Activated B cell treated with CpG ODN at 0.5 μM for 24 hours (primary cell): ENCODE measurements at places on chromosomes 12 and 14.

DNA sequence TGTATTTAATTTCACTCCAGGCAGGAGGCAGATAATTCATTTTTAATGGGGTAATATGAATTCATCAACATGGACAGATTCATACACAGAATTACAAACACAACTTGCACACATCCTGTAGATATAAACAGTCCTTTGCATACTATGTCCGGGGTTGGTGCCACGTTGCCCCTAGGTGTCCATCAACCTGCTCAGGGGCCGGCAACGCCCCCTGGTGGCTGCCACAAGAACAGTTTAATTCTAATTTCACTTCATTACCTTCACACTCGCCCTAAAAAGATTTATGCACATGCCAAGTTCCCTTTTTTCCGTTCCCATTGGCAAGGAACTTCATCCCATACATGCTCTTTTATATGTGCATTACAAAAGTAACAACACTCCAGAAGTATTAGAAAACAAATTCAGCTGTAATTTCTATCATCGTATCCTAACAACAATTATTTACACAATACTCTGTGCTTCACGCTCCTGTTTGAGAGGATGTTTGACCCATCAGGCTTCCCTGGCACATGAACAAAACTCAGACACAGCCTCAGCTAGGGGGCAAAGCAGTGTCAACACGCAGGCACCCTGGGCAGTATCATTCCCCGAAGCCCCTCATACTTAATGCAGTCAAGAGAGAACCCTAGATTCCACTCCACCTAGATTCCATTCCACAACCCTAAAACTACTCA is 15.5 kb downstream of the MANSC1 start:
- DNase-seq: peak; percentile 41
- H3K4me1 ChIP-seq: peaks cover 9% of the 10 kb centered on the region
- H3K27ac ChIP-seq: no peak overlapping the region
- H3K4me3 ChIP-seq: no peak overlapping the region
- H3K36me3 ChIP-seq: no peaks in the 10 kb centered on the region

DNA sequence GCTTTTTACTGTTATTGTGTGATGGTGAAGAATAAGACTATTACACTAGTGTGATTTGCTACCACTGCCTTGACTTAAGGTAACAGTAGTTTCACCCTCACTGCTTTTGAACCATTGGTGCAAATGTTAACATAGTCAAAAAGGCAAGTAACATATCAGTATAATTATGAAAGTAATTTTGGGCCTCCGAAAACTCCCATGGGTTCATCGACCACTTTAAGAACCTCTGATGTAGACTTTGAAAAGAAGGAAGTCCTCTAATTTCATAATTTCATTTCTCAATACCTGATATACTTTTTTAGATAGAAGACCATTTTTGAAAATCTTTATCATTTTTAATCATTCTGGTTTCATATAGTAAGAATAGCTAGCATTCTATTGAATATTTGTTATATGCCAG is 57.7 kb downstream of the ETNK1 start:
- no peaks in the 10 kb centered on the region for H3K27me3 ChIP-seq
- no peak overlapping the region for H3K4me3 ChIP-seq
- no peak for DNase-seq
- H3K27ac ChIP-seq: no peak overlapping the region
- peaks cover 47% of the 10 kb centered on the region for H3K36me3 ChIP-seq
- H3K4me1 ChIP-seq: peaks cover 23% of the 10 kb centered on the region

DNA sequence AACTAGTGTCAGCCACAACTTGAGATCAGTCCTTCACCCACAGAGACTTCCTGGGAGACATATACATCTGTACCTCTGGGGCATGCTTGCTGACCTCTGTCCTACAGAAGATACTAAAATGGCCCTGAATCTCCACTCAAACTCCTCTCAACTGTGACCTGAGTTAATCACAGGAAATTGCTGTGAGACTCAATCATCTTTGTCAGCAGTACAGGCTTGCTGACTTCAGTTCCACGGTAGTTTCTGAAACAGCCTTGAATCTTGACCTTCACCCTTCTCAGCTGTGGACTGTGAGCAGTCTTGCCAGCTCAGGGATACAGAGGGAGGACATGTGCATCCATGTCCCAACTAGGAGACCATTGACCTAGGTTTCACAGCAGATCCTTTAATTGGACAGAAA is 1.4 kb upstream of the KLRC1 start:
- no peaks in the 10 kb centered on the region for H3K27me3 ChIP-seq
- no peak overlapping the region for H3K4me3 ChIP-seq
- no peaks in the 10 kb centered on the region for H3K4me1 ChIP-seq
- no peak for DNase-seq
- no peak overlapping the region for H3K27ac ChIP-seq

DNA sequence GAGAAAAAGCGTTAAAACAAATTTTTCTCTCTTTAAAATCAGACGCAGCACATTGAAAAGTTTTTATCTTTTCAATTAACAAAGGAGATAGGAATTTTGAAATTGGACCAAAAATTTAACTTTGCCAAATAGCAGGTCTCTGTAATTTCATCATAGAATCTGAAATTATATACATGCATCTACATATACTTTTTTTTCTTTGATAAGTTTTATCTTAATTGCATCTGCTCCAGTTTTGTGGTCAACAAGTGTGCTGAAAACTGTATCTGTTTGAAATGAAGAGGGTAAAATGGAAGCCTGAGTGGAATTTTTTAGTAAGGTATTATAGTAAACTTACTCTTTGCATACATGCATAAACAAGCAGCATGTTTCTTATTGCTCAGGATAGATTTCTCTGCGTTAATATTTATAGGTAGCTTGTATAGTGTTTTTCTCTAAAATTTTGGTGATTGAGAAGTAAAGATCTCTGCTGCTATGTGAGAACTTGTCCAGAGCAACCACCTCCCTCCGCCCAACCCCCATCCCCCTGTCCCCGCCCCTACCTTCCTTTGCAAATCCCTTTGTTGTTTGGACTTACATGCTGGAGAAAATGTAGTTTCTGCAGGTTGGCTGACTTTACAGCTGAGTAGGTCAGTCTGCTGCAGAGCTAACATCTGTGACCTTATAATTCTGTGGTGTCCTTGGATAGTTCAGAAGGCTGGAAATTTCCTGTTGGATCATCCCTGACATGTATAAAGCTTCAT is 64.6 kb downstream of the VRK1 start:
- no peaks in the 10 kb centered on the region for H3K27me3 ChIP-seq
- H3K4me1 ChIP-seq: no peaks in the 10 kb centered on the region
- no peak overlapping the region for H3K27ac ChIP-seq
- H3K36me3 ChIP-seq: peaks cover 69% of the 10 kb centered on the region
- no peak overlapping the region for H3K4me3 ChIP-seq

DNA sequence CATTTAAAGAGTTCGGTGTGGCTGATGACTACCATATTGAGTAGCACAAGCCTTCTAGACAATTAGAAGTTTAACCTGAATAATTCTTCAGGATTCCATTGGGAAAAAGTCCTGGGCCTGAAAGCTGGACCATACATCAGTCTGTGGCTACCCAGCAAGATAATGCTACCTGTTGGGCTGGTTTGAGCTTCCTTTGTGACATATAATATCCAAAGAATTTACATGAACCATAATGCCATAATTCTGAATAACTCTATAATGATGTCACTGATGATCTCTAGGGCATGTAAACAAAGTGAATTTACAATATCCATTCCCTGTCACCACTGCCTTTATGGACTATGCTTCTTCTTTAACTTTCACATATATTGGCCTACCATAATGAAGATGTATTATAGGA is 3.8 kb upstream of the YBX3 start:
- H3K4me3 ChIP-seq: no peak overlapping the region
- peaks cover 2% of the 10 kb centered on the region for H3K36me3 ChIP-seq
- no peak for DNase-seq

GRCh38 chr14:104559028-104559803 is 20.3 kb upstream of the C14orf180 start:
- H3K4me3 ChIP-seq: no peak overlapping the region
- no peak overlapping the region for H3K27ac ChIP-seq
- H3K27me3 ChIP-seq: peaks cover 9% of the 10 kb centered on the region

GRCh38 chr12:102960766-102961465 is 3.4 kb downstream of the ASCL1 start:
- H3K4me3 ChIP-seq: no peak overlapping the region

DNA sequence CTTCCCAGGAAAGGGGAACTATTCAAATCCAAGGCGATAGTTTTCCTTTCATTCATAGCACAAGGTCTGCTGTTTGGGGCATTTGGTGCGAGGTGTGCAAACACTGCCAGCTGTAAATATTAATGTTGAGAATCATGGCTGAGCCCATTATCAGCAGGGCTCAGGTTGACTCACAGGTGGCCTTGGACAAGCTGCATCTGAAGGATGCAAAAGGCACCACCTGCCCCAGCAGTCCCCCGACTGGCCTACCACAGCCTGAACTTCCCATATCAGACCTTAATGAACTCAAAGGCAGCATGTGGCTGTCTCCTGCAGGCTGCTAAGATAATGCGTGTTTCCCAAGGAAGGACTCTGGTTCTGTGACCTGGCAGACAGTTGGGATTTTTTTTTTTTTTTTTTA is 93.3 kb upstream of the MAP1LC3B2 start:
- H3K27me3 ChIP-seq: no peaks in the 10 kb centered on the region
- H3K4me1 ChIP-seq: no peaks in the 10 kb centered on the region
- H3K4me3 ChIP-seq: no peak overlapping the region
- no peaks in the 10 kb centered on the region for H3K36me3 ChIP-seq
- no peak for DNase-seq

DNA sequence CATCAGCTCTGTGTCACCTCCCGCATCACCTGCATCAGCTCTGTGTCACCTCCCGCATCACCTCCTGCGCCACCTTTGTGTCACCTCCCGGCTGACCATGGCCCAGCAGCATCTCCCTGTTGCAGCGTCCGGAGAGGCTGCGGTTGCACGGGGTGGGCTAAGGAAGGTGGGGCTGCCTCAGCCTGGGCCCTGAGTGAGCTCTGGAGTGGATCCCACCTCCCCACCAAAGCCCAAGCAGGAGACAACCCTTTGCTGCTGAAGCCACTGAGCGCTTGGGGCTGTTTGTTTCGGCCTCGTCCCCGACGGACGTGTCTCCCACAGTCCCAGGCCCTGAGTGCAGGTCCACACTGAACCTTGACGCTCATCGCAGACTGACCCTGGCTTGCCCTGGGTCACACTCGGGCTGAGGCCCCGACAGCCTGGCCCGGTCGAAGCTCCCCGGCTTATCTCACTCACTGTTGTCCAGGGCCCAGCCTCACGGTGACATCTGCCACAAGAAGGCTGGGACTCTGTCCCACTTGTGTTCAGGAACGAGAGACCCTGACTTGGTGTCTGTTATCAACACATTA is 12.2 kb downstream of the TMEM121 start:
- H3K4me1 ChIP-seq: peaks cover 8% of the 10 kb centered on the region
- H3K4me3 ChIP-seq: no peak overlapping the region
- no peak for DNase-seq
- peaks cover 2% of the 10 kb centered on the region for H3K27me3 ChIP-seq
- no peaks in the 10 kb centered on the region for H3K36me3 ChIP-seq

GRCh38 chr12:43856972-43857371 is 21.1 kb downstream of the TMEM117 start:
- H3K4me1 ChIP-seq: no peaks in the 10 kb centered on the region
- DNase-seq: no peak
- H3K27ac ChIP-seq: no peak overlapping the region
- no peaks in the 10 kb centered on the region for H3K27me3 ChIP-seq

GRCh38 chr12:66329941-66330340 is 27.6 kb downstream of the HELB start:
- H3K4me3 ChIP-seq: no peak overlapping the region
- no peaks in the 10 kb centered on the region for H3K27me3 ChIP-seq
- H3K36me3 ChIP-seq: peaks cover 44% of the 10 kb centered on the region
- H3K4me1 ChIP-seq: no peaks in the 10 kb centered on the region

GRCh38 chr12:108097160-108097911 is 31.8 kb upstream of the WSCD2 start:
- H3K36me3 ChIP-seq: no peaks in the 10 kb centered on the region
- no peak overlapping the region for H3K27ac ChIP-seq
- no peak for DNase-seq
- no peaks in the 10 kb centered on the region for H3K4me1 ChIP-seq
- no peak overlapping the region for H3K4me3 ChIP-seq

DNA sequence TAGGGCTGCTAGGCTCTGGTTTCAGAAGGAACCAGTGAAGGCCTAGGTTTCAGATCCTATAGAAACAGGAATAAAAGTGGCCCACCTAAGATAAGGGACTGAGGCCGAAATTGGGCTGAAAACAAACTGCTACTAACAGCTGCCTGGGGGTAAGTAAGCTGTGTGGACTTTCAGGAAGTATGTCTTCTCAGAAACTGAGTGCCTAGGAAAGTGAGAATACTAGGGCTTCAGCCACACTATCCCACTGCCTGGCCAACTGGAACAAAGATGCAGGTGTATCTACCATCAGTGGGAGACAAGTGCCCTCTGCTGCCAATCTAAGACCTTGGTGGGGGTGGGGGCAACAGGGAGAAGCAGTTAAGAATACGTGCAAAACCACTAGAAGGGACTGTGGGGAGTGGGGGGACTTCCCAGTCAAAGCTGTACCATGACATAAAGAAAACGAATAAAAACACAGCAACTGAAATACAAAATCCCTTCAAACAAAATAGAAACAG is 82.5 kb downstream of the MED13L start:
- peak; percentile 39 for DNase-seq
- H3K27ac ChIP-seq: peak overlapping the region; percentile 89
- H3K27me3 ChIP-seq: no peaks in the 10 kb centered on the region
- peak overlapping the region; percentile 71 for H3K4me3 ChIP-seq
- H3K4me1 ChIP-seq: peaks cover 82% of the 10 kb centered on the region
- H3K36me3 ChIP-seq: no peaks in the 10 kb centered on the region

DNA sequence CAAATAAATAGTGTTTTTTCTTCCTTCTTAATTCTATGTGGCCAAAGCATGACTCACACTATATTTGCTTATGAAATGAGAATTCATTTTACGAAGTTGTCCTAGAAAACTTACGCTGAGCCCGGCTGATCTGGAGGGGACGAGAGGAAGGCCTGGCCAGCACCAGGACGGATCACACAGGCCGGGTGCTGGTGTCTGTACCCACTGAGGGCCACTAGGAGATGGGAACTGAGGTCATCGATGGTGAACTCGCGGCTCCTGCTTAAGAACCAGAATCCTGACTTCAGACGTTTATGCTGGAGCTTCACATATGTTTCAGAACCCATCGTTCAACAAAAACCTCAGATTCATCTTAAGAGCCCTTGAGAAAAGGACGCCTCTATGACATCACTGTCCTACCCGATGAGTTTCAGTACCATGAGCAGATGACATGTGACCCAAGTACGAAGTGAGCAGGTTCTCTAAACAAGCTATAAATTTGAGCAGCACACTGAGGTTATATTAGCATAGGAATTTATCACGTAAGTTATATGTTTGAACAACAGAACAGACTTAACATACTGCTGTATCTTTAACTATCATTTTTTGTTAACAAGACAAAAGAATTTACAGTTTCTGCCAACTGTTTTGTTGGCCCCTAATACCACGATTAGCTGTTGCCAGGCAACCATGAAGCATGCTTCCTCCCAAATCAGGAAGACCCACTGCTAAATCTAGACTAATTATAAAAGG is 111.9 kb downstream of the FOXN3 start:
- H3K4me1 ChIP-seq: peaks cover 86% of the 10 kb centered on the region
- DNase-seq: peak; percentile 40
- no peaks in the 10 kb centered on the region for H3K27me3 ChIP-seq
- peak overlapping the region; percentile 89 for H3K4me3 ChIP-seq
- H3K27ac ChIP-seq: peak overlapping the region; percentile 99
